Amniotic epithelial cell (primary cell): ENCODE measurements at places on chromosomes 2 and 18.

DNA sequence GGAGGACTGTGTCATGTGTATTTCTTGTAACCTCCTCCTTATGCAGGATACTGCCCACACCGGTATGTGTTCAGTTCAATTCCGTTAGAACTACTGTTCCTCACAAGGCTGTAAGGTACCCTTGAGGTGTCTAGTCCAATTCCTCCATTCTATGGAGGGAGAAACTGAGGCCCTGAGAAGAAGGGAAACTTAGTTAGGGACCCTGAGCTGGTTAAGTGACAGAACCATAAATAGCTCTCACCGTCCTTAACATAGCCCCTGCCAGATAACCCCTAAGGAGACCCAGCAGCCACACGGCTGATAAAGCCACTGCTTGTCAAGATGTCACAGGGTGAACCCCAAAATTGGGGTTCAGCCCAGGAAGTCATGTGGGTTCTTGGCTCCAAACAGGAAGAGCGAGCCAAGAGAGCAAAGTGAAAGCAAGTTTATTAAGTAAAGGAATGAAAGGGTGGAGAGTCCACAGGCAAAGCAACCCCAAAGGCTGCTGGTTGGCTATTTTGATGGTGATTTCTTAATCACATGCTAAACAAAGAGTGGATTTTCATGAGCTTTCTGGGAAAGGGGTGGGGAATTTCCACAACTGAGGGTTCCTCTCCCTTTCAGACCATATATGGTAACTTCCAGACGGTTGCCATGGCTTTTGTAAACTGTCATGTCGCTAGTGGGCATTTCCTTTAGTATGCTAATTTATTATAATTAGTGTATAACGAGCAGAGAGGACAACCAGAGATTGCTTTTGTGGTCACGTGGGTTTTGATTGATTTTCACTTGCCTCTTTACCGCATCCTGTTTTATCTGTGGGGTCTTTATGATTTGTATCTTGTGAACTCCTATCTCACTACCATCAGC is 83.4 kb upstream of the RTN4 start:
- DNase-seq = peak; percentile 91

- no peak for DNase-seq
Observed at GRCh38 chr2:97724501-97724900, 11.1 kb downstream of the ZAP70 start.

- no peak for DNase-seq
Observed at GRCh38 chr2:241638940-241639339, 1.4 kb downstream of the ATG4B start.

DNA sequence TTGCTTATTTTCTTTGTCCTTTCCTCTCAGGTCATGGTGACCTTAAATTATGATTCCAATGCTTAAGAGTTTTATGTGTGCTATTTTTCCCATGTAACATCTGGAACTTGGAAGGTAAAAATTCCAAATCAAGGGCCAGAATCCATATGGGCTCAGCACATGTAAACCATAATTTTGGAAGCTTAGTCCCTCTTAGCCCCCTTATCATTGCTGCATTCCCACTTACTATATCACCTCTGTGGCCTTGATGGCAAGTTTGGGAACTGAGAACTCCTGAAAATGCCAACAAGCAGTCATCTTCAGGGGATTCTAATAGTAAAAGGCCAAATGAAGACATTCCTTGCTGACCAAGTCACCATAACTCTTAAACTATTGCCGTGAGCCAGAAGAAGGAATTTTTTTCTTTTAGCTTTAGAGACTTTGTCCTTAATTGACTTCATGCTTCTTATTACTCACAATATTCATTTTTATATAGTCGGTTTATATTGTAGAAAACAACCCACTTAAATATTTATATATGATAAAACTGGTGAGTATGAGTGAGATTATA is 251.4 kb downstream of the SLC8A1 start:
- DNase-seq = no peak

GRCh38 chr2:207316484-207316883 is 150.7 kb upstream of the KLF7 start:
- DNase-seq = no peak

GRCh38 chr2:60465736-60466135 is 87.7 kb downstream of the BCL11A start:
- DNase-seq = no peak

GRCh38 chr2:105576440-105577241 is 168.1 kb upstream of the NCK2 start:
- DNase-seq = peak; percentile 74

DNA sequence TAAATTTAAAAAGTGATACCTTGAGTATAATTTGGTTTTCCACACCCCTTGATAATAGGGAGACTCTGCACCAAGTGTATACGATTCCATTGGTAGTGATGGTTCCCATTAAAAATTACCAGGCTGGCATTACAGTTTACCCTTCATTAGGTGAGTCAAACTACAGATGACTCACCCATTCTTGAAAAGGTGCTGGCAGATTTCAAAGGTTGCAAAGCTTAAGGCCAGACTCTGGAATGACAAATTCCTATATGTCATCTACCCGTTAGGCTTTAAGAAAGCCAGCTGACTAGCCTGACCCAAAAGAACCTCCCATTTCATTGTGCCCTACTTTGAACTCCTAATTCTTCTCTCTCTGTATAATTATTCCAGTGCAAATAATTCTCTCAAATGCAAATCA is 124.4 kb downstream of the LRRTM4 start:
- no peak for DNase-seq

GRCh38 chr18:49565612-49566011 is 3.8 kb downstream of the LIPG start:
- DNase-seq = peak; percentile 22

DNA sequence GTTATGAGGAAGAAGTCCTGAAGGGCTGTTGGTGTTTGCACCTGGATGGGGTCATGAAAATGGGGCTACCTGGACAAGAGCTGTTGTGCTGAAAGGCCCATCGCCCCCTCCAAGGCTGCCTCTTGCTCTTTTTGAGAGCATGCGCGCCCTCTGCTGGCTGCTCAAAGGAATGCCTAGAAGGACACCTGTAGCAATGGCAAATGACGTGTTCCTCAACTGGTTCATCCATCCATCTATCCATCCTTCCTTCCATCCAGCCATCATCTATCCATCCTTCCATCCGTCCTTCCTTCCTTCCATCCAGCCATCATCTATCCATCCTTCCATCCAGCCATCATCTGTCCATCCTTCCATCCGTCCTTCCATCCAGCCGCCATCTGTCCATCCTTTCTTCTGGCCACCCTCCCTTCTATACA is 17.2 kb upstream of the RPL31 start:
- peak; percentile 59 for DNase-seq

GRCh38 chr2:200422071-200422470 is 87.8 kb downstream of the KCTD18 start:
- no peak for DNase-seq
